ENCODE measurements at places on chromosomes 12 and 14.

GRCh38 chr12:94074216-94074979 is 74.0 kb upstream of the PLXNC1 start:
- DNase-seq, result no peak

DNA sequence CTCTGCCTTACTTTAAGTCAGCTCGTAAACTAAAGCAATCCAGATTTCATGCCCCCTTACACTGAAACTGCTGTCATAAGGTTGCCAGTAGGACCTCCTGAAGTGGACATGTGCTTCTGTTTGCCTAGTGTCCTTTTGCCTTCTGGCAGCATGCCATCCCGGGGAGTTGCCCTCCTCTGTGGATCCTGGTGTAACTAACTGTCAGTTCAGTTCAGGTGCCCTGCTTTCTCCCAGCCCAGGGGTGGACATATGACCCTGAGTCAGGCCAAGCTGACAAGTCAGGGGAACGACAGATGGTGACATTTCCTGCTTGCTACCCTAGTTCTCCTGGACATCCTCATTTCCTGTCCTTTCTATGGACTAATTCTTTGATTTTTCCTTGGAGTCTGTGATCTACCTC is 25.6 kb downstream of the AKAP6 start:
- DNase-seq, result no peak

DNA sequence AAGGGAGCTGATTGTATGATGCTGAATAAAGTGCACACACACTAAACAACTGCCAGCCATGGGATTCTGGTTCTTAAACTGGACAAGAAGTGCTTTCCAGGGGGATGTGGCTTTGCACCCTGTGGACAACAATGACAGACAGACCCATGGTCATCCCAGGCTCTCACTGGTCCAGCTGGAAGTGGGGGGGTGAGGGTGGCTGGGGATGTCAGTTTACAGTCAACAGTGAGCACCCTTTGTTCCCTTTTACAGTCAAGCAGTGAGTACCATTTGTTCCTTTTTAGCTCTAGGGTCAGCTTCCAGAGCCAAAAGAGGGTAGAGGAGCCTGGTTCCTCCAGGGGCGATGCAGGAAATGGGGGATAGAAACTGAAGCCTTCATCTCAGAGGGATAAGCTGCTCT is 100.7 kb downstream of the SMOC1 start:
- DNase-seq, result no peak

DNA sequence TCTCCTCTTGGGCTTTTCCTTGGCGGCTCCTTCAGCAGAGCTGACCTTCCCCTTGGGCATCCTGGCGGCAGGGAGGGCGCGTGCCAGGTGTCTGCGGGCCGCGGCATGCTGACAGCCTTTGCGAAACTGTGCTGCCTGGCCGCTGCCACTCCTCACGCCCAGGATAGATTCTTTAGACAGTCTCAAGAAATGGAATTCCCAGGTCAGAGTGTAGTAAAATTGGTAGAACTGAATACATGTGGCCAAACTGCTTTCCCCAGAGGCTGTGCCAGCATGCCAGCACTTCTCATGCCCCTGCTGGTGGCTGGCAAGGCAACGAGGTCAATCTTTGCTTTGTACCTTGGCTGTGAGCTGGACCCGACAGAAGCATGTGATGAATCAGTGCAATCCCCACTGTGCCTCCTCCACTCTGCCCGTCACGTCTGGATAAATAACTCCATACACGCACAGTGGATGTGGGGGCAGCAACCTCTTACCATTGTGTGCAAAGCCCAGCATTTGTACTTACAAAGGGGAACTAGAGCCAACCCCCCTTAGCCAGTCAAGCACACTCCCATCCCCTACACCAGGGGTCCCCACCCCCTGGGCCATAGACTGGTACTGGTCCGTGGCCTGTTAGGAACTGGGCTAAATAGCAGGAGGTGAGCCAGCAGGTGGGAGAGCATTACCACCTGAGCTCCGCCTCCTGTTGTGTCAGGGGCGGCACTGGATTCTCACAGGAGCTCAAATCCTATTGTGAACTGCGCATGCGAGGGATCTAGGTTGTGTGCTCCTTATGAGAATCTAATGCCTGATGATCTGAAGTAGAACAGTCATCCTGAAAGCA is 90.9 kb downstream of the ACTN1 start:
- DNase-seq, result no peak

- DNase-seq, result no peak
Measured at GRCh38 chr14:81509838-81510452, 23.7 kb downstream of the SEL1L start.

DNA sequence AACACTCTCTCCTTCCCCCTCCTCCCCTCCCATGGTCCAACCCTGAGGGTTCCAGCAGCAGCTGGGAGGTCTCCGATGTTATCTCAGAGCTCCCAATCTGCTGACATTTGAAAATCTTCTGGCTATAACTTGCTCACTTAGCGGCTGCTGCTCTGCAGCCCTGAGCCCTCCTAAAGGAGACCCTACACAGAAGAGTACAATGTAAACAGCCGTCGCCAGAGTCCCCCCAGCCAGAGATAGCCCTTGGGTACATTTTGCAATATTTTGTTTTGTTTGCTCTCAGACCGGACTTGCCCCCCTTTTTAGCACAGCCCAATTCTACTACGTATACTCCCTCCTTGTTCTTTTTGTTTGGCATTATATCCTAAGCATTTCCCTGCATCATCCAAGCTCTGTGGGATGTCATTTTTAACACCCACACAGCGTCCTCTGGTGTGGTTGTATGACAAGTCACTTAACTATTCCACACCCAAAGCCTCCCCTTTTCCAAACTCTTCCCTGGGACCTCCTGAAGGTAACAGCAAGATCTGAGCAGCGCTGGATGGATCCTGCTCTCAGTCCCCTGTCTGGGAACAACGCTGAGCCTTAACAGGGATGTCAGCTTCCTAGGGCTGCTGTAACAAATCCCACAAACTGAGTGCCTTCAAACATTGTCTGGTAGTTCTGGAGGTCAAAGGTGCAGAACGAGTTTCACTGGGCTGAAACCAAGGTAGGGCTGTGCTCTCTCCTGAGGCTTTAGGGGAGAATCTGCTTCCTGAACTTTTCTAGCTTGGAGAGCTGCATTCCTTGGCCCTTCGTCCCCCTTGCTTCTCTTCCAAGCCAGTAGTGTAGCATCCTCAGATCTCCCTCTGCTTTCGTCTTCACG is 25.3 kb upstream of the TCL1B start:
- DNase-seq, result no peak

- no peak for DNase-seq
Measured at GRCh38 chr14:27006570-27006969, 408.7 kb upstream of the NOVA1 start.

- no peak for DNase-seq
Measured at GRCh38 chr12:113161415-113162016, 12.0 kb downstream of the CFAP73 start.

GRCh38 chr12:67222302-67222701 is 46.9 kb upstream of the CAND1 start:
- DNase-seq, result peak; percentile 16

GRCh38 chr12:19435831-19436497 is 3.3 kb upstream of the AEBP2 start:
- no peak for DNase-seq

GRCh38 chr12:68580911-68581310 is 29.8 kb upstream of the RAP1B start:
- DNase-seq, result no peak

- DNase-seq, result no peak
Measured at GRCh38 chr12:124797321-124797720, 66.3 kb downstream of the SCARB1 start.

DNA sequence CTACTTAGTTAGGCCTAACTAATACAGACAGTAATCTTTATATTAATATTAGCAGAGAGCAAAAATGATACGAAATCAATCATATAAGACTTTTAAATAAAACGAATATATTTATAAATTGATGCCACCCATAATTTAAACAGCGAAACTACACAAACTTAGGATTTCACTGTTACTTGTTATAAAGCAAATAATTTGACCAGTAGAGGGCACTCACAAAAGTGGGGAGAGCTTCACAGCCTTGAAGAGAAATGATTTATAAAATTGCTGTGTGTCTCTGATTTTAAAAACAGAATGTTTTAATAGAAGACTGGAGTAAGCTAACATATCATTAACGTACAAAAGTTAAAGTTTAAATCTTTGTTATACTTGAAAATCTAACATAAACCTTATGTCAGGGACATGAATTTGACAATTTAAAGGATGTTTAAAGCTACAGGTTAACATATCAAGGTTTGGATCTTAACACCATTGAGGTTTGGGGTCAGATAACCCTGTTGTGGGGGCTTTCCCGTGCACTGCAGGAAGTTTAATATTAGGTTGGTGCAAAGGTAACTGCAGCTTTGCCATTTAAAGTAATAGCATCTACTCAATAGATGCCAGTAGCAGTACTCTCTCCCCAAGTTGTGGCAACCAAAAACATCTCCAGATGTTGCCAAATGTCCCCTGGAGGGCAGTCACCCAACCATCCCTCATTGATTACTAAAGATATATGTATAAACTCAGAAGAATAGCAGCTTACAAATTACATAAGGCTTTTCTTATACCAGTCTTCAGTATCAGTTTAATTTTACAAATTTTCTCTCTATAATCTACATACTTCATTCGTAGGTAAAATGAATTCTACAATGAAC is 9.3 kb downstream of the KRAS start:
- DNase-seq, result peak; percentile 49

DNA sequence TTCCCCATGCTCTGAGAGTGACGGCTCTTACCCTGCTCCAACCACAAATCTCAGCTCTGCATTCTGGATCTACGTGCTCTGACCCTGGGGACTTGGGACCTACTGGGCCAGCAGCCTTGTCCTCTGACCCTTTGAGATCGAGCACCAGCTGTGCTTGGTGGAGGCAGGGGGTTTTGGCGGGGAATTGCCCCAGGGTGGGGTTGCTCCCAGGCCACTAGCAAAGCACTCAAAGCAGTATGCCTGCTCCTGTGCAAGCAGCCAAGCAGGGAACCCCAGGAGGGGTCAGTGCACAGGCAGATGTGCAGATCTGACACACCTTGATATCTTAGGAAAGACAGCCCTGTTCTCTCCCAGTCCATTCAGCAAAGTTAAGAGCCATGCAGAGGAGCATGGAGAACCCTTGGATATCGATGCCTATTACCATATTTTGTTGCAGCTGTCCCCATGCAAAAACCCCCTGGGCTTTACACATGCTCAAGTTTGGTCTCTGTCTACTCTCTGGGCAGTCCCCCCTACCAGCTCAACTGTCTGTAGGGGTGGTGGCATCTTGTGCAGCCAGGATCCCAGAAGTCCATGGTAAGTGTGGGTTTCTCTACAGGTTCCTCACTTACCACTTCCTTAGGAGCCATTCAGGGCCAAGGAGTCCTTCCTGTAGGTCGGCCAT is 319.0 kb downstream of the TMTC2 start:
- no peak for DNase-seq

GRCh38 chr12:85733221-85733840 is 102.9 kb downstream of the RASSF9 start:
- no peak for DNase-seq

DNA sequence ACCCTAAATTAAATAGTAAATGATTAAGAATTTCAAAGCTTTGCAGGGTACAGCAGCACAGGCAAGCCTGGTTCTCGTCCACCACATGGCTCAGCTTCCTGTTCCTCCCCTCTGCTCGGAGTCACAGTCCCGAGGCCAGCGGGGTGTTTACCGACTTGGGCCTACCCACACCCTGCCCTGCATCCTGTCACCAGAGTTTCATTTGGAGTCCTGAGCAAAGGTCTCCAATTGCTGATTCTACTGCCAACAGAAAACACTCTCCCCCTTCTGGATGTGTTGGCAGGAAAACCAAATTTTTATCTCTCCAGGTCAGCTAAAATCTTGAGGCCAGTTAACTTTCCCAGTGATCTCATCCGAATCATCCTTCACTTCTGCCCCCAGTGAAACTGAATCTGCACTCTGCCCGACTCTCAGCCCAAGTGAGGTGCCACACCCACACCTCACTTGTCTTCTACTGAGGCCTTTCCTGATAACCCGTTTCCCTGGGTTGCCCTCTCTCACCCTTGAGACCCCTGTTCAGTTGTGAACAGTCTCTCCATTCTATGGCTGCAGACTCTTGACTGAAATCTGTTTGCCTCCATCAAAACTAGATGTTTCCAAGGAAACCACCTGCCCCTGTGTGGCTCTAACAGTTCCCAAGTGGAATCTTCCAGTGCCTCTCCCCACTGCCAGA is 71.2 kb downstream of the VCPKMT start:
- no peak for DNase-seq

DNA sequence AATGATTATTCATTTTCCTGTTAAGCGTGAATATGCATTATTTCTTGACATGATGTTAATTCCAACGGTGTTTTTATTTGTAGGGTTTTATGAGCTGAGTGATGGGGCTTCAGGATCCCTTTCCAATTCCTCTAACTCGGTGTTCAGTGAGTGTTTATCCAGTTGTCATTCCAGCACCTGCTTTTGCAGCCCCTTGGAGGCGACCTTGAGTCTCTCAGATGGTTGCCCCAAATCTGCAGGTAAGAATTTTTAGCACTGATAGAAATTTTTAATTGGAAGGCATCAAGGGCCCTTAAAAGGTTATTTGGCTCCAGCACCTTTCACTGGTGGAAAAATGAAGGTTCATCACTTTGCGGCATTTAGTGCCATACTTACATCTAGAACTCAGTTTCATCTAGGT is 3.7 kb downstream of the DACT1 start:
- DNase-seq, result no peak

DNA sequence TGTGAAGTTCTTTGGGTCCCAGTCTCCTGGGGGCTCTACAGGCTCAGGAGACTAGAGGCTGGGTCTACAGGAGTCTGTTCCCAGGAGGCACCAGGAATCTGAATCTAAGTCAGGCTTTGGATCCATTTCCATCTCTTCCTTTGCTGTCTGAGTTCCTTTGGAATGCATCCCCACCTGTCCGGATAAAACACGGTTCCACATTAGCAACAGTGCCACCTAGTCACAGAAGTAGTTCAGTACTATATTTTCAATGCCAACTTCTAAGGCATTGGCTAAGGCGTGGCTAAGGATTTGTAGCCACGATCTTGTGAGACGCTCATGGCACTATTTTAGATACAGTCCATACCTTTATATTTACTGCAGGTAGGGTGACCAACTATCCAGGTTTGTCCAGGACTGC is 15.1 kb downstream of the ZC2HC1C start:
- no peak for DNase-seq

GRCh38 chr12:18861287-18861858 is 123.5 kb downstream of the CAPZA3 start:
- no peak for DNase-seq

DNA sequence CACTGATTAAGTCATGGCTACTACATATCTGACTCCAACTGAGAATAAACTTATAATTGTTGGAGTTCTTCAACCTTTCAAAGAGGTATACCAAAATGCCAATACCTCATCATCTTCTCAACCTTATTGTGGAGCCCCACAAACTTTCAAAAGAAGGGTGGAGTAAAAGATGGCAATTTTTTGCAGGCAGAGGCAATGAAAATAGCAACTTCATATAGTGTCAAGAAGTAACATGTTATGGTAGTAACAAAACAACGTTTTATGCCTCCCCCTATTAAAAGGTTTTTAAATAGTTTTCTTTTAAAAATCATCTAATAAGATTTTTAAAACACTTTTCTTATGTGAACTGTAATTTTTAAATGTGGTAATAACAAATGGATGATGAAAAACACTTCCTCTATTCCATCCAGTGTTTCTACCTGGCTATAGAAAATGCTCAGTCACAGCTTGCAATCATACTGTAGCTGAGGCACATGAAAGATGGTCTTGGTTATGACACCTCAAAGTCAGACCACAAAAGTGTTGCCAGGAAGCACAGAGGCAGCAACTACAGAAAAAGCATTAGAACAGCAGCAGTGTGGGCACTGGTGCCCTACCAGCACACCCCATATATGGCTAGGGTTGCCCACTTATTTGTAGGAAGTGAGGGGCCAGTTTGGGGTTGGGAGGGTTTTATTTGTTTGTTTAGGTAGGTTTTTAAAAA is 7.0 kb downstream of the PPP1R12A start:
- DNase-seq, result no peak

GRCh38 chr12:55258303-55258702 is 13.9 kb downstream of the OR6C74 start:
- no peak for DNase-seq

All from astrocyte of the cerebellum (primary cell).